RCC 7860 (cell line): ENCODE measurements at places on chromosomes 11 and 22.

DNA sequence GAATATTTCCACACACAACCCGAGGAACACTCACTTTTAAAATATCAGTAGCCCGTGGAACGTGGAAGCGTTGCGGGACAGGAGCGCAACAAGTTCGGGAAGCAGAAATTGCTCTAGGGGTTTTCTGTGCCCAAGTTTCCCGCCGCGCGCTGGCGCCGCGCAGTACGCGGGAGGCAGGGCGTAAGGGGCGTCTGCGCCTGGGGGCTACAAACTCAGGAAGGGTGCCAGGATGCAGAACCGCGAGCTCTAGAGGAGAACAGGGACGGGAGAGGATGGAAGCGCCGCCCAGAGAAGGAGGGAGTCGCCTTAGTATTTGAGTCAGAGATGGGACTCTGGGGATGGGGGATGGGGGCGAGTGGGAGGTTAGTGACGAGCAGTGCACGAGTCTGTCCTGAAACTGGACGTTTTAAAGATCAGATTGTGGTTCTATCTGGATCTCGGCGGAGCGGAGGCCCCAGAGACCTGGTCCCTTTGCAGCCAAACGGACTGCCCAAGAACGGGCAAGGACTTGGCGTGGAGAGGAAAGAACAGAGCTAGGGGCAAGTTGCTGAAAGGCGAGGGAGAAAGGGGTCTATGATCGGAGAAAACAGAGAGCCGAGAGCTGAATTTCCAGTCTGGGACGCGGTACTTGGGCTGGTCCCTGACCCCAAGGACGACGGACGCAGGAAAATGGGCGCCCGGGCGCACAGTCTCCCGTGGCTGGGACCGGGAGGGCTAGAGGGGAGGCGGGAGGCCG lies 4.7 kb downstream of the BSX start:
- DNase-seq = no peak

DNA sequence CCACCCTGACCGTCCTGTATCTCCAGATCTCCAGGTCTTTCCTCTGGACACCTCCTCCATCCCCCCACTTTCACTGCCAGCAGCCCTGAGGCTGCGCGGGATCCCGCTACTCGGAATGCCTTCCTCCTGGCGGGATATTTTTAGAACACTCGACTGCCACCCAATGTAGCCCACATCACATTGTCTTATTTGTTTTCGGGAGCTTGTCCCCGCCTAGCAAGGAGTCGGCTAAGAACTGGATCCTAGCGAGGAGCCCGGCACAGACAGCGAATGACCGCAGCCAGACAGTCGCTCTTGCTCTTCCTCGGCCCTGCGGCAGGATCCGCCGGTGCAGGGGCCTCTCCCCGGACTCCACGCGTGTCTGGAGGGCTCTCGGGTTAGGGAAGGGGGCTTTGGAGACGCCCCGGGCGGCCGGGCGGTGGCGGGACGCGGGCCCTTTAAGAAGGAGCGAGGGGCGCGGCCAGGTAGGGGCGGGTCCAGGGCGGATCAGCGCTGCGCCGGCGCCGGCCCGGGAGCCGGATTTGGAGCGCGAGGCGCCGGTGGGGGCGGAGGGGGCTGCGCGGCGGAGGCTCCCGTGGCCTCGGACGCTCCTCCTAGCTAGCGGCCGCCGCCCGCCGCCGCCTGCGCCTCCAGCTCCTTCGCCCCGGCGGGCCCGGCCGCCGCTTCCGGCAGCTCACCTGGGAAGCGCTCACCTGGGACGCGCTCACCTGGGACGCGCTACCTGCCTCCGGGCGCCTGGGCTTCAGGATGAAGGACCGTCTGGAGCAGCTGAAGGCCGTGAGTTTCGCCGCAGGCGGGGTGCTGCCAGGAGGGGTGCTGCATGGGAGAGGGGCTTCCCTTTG lies at the start of gene STX3:
Gene STX3 (plus strand): TSS at position 518 of the 842 bp plus-strand sequence. CDS start 230 bp downstream, at position 748.
- peak; percentile 59 for DNase-seq

DNA sequence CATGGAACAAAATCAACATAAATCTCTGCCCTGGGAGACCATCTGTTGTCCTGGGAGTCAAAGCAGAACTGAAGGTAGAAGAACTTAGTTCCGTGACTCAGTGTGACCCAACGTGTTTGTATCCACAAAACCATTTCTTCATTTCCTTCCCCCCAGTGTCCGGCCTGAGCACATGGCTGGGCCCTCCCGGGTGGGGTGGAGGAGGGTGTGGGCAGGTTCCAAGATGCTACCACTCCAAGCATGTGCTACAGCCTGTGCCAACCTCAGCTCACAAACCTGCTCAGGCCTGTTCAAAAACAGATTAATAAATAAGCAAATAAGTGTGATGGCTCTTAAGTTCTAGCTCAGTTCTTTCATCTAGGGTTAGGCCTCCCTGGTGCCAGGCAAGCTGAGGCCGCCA lies 55.3 kb downstream of the SHANK2 start:
- peak; percentile 39 for DNase-seq

GRCh38 chr22:28855355-28856094 lies 27.8 kb upstream of the ZNRF3 start:
- peak; percentile 49 for DNase-seq

DNA sequence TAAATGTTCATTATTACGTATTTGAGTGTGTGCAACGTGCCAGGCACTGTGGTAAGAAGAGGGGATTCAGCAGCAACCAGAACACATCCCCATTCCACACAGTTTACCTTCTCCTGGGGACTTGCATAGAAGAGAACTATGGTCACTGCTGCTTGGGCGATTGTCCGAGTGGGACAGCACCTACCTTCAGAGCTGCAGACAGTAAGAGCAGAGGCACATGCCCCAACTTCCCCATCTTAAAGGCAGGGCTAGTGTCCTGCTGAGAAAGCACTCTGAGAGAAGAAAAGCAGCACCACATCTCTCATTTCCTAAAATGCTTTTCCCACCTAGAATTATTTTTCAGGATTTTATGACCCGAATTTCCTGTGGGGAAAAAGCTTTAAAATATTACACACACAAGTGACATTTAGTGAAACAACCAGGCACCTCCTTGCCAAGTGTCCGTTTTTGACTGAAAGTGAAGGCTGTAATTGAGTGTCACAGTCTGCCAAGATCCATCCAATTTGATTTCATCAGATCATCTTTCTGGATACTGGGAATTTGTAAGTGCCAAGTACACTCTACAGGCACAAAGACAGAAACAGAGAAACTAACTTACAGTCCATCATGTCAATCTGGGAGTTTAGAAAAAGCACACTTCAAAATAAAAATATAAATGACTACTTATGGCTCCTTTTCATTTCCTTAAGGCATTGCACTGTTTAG lies 24.6 kb downstream of the TRAF6 start:
- DNase-seq = no peak

DNA sequence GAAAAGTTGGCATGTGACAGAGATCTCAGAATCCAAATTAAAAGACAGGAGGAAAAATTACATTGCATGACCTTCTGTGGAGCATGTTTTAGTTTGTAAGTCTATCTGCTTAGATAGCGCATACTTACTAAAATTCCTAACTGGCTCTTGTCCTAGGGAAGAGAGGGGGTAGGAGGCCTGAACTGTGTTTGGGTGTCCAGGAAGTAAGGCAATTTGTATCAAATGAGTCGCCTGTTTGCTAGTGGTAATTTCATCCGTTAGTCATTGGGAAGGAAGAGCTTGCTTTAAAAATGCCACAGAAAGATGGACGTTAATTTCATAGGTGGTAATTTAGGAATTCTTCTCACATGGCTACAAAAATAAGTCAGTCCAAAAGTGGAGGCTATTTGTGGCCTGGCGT lies 18.5 kb downstream of the GRK3 start:
- no peak for DNase-seq

- no peak for DNase-seq
Measured at GRCh38 chr11:73414977-73415651, 38.9 kb downstream of the RELT start.

DNA sequence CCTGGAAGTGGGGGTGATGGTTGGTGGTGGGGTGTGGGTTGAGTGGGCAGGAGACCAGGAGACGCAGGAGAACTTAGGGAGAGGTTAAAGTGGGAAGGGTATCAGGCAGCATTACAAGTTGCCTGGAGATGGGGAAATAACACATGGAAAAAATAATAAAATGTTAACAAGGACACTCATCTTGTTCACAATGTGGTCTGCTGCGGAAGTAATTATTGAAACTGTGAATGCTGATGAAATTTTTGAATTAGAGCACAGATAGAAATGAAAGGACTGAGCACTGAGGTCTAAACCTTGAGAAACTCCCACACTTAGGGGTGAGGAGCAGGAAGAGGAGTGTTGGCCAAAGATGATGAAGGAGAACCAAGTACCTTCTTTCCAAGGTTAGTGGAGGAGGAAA lies 346.0 kb upstream of the PLET1 start:
- no peak for DNase-seq

DNA sequence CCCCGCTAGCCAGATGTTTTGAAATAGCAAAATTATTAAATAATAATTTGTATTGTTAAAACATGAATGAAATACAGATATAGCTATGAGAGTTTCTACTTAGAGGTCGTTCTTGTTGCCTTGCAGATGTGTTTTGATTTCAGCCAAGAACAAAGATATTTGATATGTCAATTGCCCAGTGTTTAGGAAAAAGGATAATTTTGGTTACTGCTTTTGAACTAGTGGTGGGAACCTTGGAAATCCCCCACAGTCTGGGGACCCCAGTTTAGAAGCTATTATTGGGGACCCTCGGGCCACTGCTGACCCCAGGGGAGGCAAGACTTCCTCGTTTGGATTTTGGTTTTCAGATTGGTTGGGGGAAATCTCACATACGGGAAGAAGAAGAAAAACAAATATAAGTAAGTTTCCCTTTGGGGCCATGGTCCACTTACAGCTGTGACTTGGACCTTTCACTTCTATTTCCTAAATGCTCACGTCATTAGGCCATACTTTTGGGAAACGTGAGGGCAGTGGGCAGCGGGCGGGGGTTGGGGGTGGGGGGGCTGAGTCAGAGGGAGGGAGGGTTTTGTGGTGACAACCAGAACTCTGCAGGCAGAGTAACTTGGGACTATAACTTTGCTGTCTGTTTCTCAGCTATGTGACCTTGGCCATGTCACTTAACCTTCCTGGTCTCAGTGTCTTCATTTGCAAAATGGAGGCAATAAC lies 37.0 kb downstream of the LDLRAD3 start:
- no peak for DNase-seq

GRCh38 chr11:33613404-33613803 lies 87.2 kb downstream of the C11orf91 start:
- no peak for DNase-seq
